Activated naive CD4-positive, alpha-beta T cell treated with anti-CD3 and anti-CD28 coated beads, Interleukin-2, amount 50 U/mL, for 72 hours (primary cell): ENCODE measurements at places on chromosomes 4 and X. TPM values are rescaled to one million over a fixed set of nuclear protein-coding genes. Genes with fewer than 3 reads are reported as not detected.

TCEAL6 gene
- not detected for total RNA-seq

GRCh38 chrX:69107747-69108401 lies 57.4 kb downstream of the PJA1 start:
- no peak for DNase-seq

DNA sequence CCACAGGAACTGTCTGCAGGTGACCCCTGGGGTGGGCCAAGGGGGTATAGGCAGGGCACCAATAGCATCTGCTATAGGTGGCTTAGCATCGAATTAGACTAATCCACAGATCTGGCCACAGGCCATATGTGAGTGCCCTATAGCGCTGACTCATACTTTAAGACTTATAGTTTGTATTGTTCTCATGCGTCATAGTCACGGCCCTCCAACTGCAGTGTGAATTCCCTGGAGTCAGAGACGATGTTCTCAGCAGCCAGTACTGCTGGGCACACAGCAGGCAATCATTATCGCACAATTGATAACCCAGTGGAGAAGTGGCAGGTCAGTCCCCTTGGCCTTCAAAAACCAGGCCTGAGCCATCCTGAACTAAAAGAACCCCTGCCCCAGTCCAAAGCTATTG lies 58.1 kb downstream of the ADGRG2 start:
- DNase-seq, result no peak

DNA sequence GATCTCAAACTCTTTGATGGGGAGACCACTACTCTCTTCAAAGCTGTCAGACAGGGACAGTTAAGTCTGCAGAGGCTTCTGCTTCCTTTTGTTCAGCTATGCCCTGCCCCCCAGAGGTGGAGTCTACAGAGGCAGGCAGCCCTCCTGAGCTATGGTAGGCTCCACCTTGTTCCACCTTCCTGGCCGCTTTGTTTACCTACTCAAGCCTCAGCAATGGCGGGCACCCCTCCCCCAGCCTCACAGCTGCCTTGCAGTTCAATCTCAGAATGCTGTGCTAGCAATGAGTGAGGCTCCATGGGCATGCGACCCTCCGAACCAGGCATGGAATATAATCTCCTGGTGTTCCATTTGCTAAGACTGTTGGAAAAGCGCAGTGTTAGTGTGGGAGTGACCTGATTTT lies 42.1 kb upstream of the UGT2B10 start:
- DNase-seq, result no peak

DNA sequence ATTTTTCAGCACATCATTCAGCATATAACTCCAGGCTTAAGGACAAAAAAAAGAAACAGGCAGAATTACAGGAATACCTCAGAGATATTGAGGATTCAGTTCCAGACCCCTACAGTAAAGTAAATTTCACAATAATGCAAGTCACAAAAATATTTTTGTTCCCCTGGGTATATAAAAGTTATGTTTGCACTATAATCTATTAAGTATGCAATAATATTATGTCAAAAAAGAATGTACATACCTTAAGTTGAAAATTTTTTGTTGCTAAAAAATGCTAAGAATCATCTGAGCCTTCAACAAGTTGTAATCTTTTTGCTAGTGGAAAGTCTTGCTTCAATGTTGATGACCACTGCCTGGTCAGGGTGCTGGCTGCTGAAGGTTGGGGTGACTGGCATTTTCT lies 2532.5 kb downstream of the ARAP2 start:
- no peak for DNase-seq

- DNase-seq, result no peak
Measured at GRCh38 chrX:132467026-132467425, 21.8 kb downstream of the MBNL3 start.
